Caudate nucleus (tissue), 63 donors: ENCODE measurements at places on chromosomes 4 and X.

DNA sequence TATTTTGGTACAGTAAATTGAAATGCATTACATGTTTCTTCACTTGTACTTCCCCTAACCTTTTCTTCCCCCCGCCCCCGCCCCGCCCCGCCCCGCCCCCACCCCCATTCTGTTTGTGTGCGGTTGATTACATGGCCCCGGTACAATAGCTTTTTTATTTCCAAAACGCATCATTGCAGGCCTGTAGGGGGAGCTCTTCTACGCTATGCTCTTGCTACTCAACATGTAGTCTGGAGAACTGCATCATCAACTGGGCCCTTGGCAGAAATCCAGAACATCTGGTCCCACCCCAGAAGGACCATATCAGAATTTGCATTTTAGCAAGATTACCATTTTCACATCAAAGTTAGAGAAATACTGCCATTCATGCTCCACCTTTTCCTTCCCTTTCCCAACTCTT, 333.3 kb upstream of the DDX53 start:
- DNase-seq, result peak; percentile 0

GRCh38 chr4:10704430-10704810, 19.9 kb upstream of the CLNK start:
- no peak for DNase-seq

DNA sequence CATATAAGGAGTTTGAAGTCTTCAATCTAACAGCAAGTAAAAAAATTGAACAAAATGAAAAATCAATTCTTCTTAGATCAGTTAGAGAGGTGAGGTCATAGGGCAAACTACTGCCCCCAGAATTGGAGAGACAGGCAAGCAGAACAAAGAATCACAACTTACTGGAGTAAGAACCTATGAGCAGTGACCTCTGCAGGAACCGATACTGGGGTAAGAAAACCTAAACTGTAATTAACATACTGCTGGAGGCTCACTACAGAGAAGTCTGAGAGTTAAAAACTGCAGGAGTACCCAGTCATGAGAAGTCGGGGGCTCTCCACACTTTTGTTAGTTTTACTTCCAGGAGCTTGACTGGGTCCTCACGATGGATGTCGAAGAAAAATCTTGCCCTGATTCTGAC, 16.0 kb downstream of the CLDN22 start:
- DNase-seq, result no peak

- DNase-seq, result no peak
Observed at GRCh38 chr4:174340714-174341113, 57.0 kb downstream of the CEP44 start.

GRCh38 chr4:3301450-3302172, 8.8 kb downstream of the RGS12 start:
- DNase-seq, result no peak

DNA sequence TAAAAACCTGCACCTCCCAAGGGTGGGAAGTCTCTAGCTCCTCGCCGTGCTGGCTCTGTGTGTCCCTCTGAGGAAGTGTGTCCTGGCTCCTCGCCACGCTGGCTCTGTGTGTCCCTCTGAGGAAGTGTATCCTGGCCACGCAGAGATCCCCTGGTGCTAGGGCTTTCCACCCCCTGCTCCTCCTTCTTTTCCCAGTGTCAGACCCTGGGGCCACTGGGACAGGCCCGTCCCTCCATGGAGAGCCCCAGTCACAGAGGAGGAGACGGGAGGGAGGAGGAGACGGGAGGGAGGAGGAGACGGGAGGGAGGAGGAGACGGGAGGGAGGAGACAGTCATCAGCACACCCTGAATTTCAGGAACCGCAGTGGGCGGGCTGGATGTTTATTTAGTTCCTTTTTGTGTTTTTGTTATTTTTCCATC, 53.8 kb upstream of the HGFAC start:
- DNase-seq, result no peak

DNA sequence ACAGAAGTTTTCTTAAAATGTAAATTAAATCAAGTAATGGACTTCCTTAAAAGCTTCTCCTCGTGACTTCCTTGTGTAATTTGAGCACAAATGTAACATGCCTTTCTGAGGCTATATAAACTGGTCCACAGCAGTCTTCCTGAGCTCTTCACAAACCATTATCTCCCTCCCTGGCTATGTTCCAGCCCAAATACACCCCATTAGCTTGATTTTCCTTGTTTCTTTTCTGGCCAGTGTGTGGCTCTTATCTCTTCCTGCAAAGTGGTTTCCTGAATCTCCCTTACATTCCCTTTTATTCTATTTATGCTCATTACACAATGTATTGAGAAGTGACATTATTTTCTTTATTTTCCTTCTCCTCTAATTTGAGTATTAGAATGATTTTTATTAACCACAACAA, 1085.3 kb upstream of the PCDH10 start:
- DNase-seq, result no peak

- no peak for DNase-seq
Observed at GRCh38 chrX:12352922-12353321, 214.6 kb downstream of the FRMPD4 start.

GRCh38 chrX:9267415-9267814, 197.4 kb upstream of the TBL1X start:
- DNase-seq, result no peak

GRCh38 chr4:39054497-39054896, 7.5 kb upstream of the KLHL5 start:
- no peak for DNase-seq

- DNase-seq, result no peak
Observed at GRCh38 chrX:264634-265455, 16.3 kb upstream of the PLCXD1 start.

GRCh38 chr4:123284168-123284567, 112.4 kb upstream of the SPRY1 start:
- no peak for DNase-seq

DNA sequence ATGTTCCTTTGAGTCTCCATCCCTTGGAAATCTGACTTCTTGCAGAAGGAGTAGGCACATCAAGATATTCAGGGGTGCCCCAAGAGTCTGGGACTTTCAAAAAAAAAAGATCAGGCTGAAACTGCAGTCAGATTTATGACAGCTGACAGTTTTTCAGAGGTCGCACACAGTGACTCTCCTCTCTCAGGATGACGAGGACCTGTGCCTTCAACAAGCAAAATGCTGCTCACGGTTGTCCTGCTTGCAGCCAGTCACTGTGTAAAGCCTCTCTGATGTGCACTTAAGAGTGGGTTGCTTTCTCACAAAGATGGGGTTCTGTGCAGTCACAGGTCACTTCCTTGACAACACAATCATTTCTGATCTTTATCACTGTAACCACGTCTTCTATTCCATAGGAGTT, 178.2 kb downstream of the PTTG2 start:
- DNase-seq, result no peak
